ENCODE measurements at places on chromosomes 5 and 9.

DNA sequence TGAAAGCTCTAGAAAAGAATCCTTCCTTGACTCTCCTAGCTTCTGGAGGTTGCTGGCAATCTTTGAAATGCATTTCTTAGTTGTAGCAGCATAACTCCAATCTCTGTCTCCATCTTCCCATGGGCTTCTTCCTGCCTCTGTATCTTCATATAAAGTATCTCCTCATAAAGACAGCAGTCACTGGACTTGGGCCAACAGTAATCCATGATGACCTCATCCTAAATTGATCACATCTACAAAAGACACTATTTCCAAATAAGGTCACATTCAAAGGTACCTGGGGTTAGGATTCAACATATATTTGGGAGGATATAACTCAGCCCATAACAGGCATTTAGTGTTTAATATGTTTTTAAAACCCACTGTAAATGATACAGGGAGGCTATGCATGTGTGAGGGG lies 123.3 kb downstream of the MLLT3 start:
- peaks cover 4% of the 10 kb centered on the region for H3K4me1 ChIP-seq
- no peaks in the 10 kb centered on the region for H3K27me3 ChIP-seq
- H3K36me3 ChIP-seq = no peaks in the 10 kb centered on the region
- no peak for DNase-seq
- H3K27ac ChIP-seq = no peak overlapping the region
- H3K4me3 ChIP-seq = no peak overlapping the region

GRCh38 chr5:38816083-38817030 lies 29.5 kb upstream of the OSMR start:
- DNase-seq = peak; percentile 58
- no peaks in the 10 kb centered on the region for H3K27me3 ChIP-seq
- peaks cover 4% of the 10 kb centered on the region for H3K4me1 ChIP-seq
- H3K27ac ChIP-seq = peak overlapping the region; percentile 55
- H3K36me3 ChIP-seq = peaks cover 13% of the 10 kb centered on the region
- H3K4me3 ChIP-seq = no peak overlapping the region

DNA sequence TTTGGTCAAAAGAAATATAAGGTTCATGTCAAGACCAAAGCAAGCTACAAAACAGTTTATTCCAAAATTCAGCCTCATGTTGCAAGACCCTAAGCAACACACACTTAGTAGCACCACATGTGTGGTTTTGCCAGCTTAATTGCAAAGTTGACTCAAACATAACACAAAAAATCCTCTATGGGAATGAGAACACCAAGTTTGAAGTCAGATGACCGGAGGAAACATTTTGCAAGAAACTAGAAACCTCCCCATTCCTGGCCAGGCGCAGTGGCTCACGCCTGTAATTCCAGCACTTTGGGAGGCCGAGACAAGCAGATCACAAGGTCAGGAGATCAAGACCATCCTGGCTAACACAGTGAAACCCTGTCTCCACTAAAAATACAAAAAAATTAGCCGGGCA lies 261.8 kb downstream of the EBF1 start:
- no peaks in the 10 kb centered on the region for H3K27me3 ChIP-seq
- no peaks in the 10 kb centered on the region for H3K36me3 ChIP-seq
- H3K4me1 ChIP-seq = no peaks in the 10 kb centered on the region
- no peak overlapping the region for H3K27ac ChIP-seq
- H3K4me3 ChIP-seq = no peak overlapping the region

DNA sequence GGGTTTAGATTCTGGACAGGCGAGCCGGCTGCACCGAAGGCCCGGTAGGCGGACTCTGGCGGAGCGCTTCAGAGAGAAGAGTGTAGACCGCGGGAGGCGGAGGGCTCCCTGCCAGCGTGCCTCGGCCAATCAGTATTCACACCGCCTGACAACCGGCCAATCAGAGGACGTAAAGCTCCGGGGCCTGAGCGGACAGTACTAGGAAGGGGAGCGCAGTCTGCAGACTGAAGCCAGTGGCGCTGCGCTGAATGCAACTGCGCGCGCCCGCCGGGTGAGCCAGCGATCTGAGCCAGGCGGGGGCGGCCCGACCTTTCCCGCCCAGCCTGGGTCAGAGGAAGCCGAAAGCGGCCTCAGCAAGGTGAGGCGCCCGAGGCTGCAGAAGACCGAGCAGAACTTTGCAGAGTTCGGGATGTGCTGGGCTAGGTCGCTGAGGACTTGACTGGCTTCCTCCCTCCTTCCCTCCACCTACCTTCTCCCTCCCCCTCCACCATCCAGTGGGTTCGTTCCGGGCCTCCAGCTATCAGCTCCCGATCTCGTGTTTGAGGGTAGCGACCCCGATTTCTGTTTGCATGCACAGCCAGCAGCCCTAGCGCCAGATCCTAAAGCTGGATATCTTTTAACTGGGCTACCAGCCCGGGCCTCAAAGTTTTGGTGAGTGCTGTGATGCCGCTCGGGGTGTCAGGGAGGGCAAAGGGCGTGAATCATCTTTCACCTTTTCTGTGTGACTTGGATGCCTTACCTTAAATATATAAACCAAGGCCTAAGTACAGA lies at the start of gene DMRT2:
DMRT2 (plus strand) TSS at position 233 of the 771 bp plus-strand sequence. CDS start 1,257 bp downstream, outside the sequence.
- peak; percentile 86 for DNase-seq
- no peak within 1 kb of the TSS for H3K27ac ChIP-seq
- no peaks in the 10 kb centered on the region for H3K4me1 ChIP-seq
- H3K36me3 ChIP-seq = no peaks in the 10 kb centered on the region
- peaks cover 89% of the 10 kb centered on the region for H3K27me3 ChIP-seq

DNA sequence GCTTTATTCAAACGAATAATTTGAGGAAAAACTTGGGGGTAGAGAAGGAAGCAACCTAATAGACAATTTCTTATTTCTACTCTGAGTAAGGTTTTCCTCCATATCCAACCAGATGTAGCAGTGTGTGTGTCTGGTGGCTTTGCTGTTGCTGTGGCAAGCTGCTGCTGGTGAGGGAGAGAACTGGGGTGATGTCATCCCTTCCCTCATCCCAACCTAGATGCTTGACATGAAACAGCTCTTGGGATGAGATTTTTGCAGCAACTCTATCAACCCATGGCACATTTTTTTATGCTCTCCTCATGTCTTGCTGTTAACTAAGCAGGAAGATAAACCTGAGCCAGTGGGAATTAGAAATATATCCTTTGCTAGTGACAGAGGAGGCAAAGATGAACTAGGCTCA lies 135.8 kb downstream of the PCSK1 start:
- H3K36me3 ChIP-seq = peaks cover 5% of the 10 kb centered on the region
- H3K4me1 ChIP-seq = peaks cover 15% of the 10 kb centered on the region
- DNase-seq = peak; percentile 30
- peak overlapping the region; percentile 28 for H3K27ac ChIP-seq
- H3K27me3 ChIP-seq = no peaks in the 10 kb centered on the region

- no peaks in the 10 kb centered on the region for H3K27me3 ChIP-seq
- no peak overlapping the region for H3K4me3 ChIP-seq
- H3K4me1 ChIP-seq = no peaks in the 10 kb centered on the region
Measured at GRCh38 chr9:120807607-120808379, 14.6 kb upstream of the FBXW2 start.

GRCh38 chr5:181203093-181203711 lies 1.8 kb downstream of the TRIM7 start:
- H3K4me3 ChIP-seq = no peak overlapping the region

DNA sequence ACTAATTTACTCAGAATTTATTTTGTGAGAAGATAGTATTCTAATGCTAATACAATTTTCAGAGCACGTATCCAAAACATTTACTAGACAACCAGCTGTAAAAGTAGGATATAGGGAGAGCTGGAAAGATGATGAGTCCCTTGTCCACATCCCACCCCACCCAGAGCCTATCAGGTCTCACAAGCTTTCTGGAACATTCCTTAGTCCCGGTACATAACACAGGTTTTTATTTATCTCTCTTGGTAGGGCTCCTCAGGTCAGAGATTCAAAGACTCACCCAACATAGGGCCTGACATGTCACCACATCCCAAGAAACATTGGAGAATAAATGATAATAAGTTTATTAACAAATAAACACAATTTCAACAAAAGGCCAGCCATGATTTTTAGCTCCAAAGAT lies 13.8 kb upstream of the RAD23B start:
- H3K27me3 ChIP-seq = no peaks in the 10 kb centered on the region
- no peak overlapping the region for H3K27ac ChIP-seq
- no peak for DNase-seq
- H3K4me1 ChIP-seq = no peaks in the 10 kb centered on the region
- H3K36me3 ChIP-seq = no peaks in the 10 kb centered on the region
